ENCODE measurements at places on chromosomes 7 and 10.

GRCh38 chr7:105224884-105225651 is 163.7 kb downstream of the SRPK2 start:
- DNase-seq = peak; percentile 21

DNA sequence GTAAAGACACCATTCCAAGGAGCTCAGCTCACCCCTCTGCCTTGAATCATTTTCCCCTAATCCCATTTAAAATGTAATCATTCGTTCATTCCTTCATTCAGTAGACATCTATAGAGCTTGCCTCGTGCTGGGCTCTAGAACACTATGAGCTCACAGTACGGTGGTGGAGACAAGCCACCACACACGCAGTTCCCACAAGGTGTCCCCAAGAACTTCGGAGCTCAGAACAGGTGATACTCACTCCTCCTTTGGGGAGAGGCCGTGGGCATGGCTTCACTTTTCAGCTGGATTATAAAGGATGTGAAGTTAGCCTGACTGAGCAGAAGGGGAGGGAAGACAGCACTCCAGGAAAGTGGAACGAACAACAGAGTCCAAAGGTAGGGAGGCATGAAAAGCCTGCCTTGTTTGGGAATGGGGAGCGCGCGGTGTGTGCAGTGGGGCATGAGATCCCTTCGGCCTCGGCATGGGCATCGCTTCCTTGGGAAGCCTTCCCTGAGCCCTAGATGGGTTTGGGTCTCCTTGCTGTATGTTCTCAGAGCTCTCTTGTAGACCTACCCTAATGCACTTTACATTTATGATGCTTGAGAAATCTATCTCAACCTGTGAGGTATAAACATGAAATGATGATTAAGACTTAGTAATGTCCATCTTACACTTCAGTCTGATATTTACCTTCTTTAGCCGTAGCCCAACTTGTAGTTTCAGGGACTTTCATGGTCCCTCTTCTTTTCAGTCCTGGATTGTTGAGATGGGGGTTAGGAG is 809 bp upstream of the OGA start:
- no peak for DNase-seq

GRCh38 chr10:99983280-99983988 is 26.3 kb downstream of the DNMBP start:
- DNase-seq = no peak

- no peak for DNase-seq
These were observed 173.2 kb upstream of the PRPS1L1 start for GRCh38 chr7:18200855-18201254.

GRCh38 chr7:50266635-50267386 is 37.7 kb upstream of the IKZF1 start:
- DNase-seq = no peak

DNA sequence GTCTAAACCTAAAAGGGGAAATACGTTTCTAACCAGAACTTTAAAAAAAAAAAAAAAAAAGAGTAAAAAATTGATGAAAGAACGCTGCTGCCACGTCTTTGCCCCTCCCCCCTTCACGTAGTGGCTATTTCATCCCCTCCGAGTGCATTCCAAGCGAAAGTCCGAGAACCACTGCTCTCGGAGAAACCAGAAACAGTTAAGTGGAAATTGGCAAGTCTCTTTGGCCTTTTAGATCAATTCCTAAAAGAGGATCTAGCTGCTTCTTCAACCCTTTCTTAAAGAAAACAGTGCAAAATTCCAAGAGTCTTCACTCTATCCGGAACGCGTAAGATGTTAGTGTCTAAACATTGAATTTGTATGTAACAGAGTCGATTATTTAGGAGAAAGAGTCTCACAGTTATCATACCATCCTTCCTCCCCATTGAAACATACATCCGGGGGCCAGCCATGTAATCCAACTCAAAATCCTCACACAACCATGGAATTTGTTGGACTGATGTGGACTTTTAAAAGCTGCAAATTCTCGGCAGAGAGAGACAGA is 1.1 kb downstream of the P4HA1 start:
- DNase-seq = no peak

GRCh38 chr7:27122077-27122910 is 8.3 kb downstream of the HOXA4 start:
- no peak for DNase-seq

- peak; percentile 58 for DNase-seq
These were observed at the start of gene KLF14 for GRCh38 chr7:130733931-130734814. Gene KLF14, minus strand, starts transcription at chr7:130734207. Its CDS starts 174 bp downstream, at chr7:130734033.

GRCh38 chr10:62710182-62710581 is 94.3 kb upstream of the ADO start:
- no peak for DNase-seq

DNA sequence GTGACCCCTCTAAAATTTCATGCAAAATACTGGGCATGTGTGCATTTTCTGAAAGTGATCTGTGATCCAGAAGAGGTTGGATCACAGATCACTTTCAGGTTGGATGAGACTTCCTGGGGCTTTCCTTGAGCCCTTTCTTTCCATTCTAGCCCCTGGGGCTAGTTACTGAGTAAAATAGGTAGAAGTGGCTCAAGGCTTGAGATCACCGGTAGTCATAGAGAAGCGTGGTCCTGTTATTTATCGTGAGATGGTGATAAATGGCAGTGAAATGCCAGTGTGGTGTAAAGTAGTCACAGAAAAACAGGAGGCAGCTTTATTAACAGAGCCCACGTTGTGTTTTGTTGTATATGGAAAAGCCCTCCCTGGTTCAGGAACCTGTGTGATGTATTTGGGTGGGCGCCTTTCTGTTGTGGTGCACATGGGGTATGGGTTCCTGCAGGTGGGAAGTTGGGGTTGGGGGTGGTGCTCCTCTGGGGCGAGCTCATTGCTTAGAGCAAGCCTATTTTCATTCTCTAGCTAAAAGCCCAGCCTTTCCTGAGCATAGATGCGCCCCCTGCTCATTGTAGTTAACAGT is 34.0 kb upstream of the SH2D4B start:
- no peak for DNase-seq

GRCh38 chr10:128884033-128884425 is 583.0 kb upstream of the MGMT start:
- DNase-seq = no peak

DNA sequence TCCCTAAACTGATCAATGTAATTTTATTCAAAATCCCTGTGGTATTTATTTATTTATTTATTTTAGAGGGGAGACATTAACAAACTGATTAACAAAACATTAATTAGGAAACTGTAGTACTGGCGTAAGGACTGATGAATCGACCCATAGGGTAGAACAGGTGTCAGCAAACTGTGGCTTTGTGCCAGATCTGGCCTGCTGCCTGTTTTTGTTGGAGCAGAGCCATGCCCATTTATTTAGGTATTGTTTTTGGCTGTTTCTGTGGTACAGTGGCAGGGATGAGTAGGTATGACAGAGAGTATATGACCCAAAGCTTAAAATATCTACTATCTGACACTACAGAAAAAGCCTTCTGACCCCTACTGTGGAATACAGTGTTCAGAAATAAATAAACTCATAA is 332.5 kb upstream of the ETV1 start:
- DNase-seq = no peak

GRCh38 chr7:54838175-54838910 is 79.3 kb upstream of the SEC61G start:
- DNase-seq = no peak

DNA sequence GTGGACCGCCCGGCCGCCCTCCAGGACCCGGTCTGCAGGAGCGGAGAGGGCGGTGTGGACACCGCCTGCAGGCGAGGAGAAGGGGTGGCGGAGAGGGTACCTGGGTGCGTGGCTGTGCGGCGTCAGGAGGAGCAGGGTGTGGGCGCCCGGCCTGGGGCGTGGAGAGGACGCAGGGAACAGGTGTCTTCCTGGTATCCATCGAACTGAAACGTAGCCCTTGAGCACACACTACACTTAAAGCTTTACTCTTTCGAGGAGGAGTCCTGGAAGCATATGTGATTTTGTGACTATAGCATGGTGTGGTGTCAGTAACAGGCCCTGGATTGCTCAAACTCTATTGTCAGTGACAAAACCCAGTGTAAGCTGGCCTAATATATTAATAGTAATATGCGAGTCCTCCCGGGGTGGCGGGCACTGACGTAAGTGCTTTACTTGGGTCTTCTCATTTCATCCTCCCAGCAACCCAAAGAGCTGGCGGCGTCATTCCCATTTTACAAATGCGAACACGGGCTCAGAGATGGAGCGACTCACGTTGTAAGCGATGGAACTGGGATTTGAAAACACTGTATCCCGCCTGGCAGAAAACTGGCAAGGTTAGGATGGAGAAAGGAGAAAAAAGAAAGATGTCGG is 508 bp upstream of the TECPR1 start:
- no peak for DNase-seq

GRCh38 chr10:104819731-104820130 is 178.6 kb downstream of the SORCS3 start:
- DNase-seq = no peak

DNA sequence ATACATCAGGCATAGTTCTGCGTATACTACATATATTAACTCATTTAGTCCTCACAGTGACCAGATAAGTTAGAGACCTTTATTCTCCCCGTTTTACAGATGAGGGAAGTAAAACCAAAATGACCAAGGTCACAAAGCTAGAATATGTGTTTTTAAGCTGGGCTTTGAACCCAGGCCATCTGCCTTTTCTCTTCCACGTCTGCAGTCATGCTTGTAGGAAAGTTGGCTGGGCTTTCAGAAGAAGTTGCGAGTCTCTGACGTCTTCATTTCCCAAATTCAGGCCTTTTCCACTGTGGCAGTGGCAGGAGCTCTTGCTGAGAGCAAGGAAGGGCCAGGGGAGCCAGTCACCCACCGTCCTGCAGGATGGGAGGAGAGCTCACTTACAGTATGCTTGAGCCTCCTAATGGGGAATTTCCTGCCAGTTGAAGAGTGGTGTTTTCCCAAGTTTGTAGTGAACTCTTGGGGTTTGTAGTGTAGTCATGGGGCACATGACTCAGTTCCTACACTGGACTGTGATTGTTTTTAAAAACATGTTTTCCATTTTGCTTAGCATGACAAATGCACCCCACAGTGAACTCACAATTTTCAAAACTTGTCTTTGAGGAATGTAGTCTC is 34.2 kb downstream of the CYP17A1 start:
- DNase-seq = no peak

DNA sequence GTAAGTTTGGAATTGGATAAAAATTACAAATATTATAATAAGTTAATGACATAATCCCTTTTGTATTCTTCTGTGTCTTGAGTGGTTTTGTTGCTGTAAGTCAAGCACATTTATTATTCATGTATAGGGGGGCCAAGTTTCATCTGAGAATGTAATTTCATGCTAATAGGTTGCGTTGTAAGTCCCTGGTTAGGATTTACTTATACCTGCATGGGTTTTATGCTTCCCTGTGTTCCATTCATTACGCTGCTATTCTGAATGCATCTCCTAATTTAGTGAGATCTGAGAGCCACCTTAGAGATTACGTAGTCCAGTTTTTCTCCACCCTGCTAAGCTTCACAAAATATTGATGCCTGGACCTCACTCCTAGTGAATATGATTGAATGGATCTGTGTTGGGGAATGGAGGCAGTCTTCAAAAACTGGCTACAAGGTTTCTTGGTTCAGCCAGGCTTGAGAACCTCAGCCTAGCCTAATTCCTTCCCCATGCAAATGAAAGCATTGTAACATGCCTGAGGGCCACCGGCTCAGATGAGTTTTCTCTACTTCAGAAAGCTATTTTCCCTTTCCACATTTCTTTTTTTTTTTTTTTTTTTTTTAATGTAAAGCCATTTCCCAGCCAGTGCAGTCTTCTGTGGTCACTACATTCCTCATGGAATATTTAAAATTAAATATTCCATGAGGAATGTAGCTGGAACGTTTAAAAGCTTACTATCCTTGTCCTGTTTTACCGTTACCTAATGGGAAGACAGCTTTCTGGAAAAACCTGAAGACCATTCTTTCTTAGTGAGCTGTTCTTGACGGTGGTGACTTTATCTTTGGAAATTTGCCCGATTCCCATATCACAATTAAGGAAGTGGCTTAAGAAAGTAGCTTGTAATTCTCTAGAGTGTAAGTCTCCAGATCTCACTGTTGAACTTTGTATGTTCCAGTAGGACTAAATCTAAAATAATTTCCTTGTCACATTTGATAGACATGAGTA is 16.0 kb downstream of the PAPSS2 start:
- DNase-seq = no peak

DNA sequence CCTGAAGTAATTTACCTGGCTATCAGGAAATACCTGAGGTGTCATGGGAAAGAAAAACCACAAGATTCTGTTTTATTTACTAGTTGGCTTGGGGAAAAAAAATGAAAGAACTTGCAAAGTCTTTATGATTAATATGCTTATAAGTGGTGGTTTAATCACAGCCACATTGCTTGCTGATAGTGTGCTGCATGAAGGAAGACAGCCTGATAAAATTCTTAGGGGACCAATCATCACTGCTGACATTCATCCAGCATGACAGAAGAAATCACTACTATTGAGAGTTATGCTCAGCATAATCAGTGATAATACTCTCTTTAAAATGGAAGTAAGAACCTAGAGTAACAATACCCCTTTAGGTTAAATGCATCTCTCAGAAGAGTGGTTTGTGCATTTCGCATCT is 150.2 kb upstream of the LRRN3 start:
- DNase-seq = no peak

DNA sequence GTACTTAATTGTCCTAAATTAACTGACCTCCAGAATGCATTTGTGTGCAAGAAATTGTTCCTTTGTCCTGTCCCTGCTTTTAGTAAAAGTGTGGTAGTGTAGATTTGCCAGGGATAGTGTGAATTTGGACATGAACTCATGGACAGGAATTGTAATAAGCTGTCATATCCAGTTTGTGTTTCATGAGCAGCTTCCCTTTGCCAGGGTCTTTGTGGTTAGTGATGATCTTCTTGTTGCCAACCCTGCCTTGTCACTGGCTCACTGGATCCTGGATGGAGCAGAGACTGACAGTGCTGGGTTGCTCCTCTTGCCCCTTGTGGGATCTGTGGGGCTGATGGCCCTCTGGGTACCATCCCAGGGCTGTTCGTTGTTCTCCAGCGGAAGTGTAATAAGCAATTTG is 110.1 kb downstream of the CCNY start:
- DNase-seq = no peak

- DNase-seq = no peak
These were observed 33.0 kb downstream of the PTPRE start for GRCh38 chr10:127939786-127940330.

DNA sequence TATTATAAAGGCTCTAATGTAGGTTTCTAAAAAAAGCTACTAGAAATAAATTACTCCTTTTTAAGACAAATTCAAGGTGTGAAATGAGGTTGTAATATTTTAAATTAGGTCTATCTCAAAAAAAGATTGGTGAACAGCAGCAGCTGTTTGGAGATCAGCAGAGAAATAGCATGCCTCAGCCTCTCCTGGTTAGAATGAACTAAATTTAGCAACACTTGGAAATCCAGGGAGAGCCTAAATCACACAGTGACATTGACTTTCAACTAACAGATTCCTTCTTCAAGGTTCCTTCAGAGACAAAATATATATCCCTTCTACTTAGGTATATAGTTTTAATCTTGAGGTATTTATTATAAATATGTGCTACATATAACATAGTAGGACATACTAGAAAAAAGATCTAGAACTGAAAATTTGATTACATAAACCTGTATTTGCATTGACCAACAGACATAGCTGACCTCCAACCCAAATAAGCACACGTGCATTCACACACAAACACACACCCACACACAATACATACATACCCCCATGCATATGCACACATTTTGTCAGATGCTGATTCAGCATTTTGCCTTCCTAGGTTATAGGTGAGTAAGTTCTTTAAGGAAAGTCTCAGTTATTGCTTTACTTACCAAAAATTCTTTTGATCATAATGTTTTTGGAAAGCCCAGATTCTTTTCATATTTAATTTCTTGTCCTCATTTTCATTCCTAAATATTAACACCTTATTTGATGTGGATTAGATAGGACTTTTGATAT is 47.3 kb downstream of the DGKB start:
- DNase-seq = no peak

GRCh38 chr7:46139079-46139478 is 218.0 kb upstream of the IGFBP3 start:
- DNase-seq = no peak

Measured in GM19239 (cell line).